ENCODE measurements at places on chromosomes 6 and 20.
A peak's percentile ranks its signal among the peaks of the same experiment; 100 is the strongest.

- DNase-seq: peak; percentile 52
Measured at GRCh38 chr6:27505209-27506027, 32.5 kb upstream of the ZNF184 start.

GRCh38 chr20:10985536-10985935 is 311.7 kb upstream of the JAG1 start:
- no peak for DNase-seq

- DNase-seq: no peak
Measured at GRCh38 chr6:34043359-34043758, 102.5 kb downstream of the GRM4 start.

DNA sequence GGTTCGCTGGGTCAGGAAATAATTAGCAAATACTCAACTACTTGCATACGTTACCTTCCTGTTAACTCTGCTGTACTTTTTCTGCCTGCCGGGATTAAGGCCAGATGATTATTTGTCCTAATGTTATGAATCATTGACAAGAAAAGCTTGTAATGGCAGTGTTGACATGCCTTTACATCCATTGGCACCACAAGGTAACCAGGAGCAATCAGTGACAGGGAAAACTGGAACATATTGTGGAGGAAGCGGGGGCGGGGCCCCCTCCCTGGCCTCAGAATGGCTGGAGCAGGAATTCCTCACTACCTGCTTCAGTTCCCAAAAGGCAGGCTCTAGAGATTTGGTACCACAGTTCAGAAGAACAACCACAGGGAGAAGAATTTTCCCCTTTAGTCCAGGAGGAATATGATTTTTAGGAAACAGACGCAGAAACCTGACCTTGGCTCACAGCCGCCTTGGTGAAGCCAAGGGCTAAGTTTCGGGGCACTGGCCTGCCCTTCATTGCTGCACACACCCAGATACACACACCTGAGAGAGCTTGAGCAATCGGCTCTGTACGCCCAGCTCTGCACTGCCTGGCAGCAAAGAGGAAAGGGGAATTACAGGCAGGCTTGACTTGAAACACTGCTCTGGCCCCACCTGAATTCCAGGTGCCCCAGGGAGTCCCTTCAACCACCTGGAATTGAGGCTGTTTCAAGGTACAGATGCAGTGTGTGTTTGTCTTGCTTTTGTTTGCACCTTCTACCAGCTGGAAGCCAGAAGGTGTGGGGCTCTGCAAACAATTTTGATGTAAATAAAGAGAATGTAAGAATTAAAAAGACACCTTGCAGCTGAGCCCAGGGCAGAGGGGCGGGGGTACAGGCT is 89.8 kb downstream of the MYB start:
- DNase-seq: no peak

DNA sequence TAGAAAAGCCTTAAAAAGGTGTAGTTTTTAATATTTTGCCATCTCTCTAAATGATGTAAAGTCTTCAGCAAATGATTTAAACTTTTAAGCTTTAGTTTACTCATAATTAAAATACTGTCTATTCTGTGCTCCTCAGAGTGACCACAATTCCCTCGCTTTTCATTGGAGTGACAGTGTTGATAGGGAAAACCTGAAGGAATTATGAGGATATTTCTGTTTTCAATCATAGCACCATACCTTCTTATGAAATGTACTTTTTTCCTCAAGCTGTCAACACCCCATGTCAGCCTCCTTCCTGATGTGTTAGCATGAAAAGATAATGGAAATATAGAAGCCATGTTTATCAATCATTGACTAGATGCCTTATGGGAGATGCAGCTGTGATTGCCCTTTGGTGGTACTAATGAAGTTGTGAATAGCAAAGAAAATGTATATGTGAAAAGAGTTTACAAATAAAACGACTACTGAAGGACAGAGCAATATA is 145.4 kb upstream of the EYS start:
- DNase-seq: no peak

GRCh38 chr6:2542858-2543218 is 207.9 kb downstream of the MYLK4 start:
- no peak for DNase-seq

- DNase-seq: no peak
Measured at GRCh38 chr6:157398151-157398550, 17.2 kb downstream of the ZDHHC14 start.

GRCh38 chr6:5531161-5531560 is 269.8 kb downstream of the FARS2 start:
- DNase-seq: no peak

DNA sequence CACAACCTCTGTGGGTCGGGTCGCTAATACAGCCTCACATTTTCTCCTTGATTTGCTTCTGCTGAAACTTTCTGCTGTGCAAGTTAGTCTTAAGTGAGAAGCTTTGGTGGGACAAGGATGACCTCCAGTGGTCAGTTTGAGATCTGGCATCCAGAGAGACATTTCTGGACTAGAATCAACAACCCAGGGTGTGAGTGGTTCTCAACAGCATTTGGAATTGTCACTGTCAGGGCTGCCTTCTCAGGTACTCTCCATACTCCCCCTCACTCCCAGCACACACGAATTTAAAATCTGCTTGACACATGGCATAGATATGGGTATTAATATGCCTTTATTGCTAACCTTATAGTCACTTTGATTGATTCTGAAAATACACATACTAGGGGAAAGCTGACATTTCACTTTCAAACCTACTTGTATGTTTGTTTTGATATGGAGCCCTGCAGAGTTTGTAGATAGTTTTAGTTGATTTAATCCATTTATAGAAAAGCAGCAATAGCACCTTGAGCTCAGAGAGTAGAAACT is 13.2 kb downstream of the OTOR start:
- peak; percentile 6 for DNase-seq

- no peak for DNase-seq
Measured at GRCh38 chr6:160972111-160972510, 19.5 kb upstream of the MAP3K4 start.

GRCh38 chr6:90939906-90940305 is 353.0 kb upstream of the MAP3K7 start:
- no peak for DNase-seq

DNA sequence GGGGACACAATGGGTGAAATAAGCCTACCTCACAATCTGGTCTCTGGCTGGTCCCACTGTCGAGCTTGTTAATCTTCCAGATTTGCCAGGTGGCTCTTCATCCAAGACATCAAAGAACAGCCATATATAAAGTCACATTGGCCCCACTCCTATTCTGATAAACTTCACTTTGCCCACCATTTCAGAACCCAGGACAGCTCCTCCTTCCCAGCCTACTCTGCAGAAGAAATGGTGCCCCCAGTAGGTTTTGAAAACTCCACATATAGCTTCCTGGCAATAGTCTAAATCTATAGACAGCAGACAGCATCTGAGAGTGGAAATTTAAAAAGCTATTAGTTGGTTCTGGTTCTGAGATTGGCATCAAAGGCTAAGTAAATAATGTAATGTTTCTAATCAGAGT is 143.1 kb upstream of the PCSK2 start:
- DNase-seq: no peak

DNA sequence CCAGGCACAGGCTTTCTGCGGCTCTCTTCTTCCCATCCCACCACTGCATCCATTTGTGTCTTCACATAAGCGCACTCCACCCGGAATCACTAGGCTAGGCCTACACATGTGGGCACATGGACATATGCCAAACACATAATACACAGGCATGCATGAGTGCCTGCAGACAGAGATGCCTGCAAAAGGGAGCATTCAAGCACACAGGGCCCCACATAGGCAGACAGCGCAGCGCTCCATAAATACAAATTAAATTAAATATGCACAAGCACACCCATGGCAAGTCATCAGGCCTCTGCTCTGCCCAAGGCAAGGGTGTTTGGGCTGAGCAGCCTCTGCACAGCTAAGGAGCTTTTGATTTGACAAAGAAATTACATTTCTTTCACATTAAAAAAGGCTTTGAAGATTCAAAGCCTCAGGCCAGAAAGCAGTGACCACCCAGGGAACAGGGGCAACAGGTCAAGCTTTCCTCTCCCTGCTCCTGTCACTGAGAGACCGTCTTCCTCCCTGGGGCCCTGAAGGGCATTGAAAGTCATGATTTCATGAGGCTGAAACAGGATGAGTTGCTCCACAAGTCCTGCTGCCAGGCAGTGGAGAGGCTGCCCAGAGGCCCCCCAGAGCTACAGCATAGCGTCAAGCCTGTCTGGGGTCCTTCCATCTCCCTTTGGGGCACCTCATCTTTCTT is 134.2 kb upstream of the LRFN2 start:
- DNase-seq: no peak

DNA sequence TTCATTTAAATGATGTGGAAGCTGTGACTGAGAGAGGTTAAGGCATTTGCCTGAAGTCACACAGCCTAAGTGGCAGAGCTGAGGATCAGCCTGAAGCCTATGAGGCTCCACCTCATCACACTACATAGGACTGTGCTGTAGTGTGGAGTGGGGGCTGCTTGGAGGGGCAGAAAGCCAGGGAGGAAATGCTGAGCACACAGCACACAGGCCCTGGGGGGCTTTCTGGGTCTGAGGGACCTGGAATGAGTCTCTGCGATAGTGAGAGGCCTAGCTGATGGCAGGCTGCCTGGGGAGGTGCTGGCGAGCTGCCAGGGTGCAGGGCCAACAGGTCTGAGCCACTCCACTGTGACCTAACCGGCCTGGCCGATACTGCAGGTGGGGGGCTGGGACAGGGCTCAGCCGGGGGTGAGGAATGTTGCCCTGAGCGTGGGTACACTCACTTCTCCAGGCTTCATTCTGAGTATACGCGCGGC is 2.2 kb upstream of the ARHGAP40 start:
- no peak for DNase-seq

DNA sequence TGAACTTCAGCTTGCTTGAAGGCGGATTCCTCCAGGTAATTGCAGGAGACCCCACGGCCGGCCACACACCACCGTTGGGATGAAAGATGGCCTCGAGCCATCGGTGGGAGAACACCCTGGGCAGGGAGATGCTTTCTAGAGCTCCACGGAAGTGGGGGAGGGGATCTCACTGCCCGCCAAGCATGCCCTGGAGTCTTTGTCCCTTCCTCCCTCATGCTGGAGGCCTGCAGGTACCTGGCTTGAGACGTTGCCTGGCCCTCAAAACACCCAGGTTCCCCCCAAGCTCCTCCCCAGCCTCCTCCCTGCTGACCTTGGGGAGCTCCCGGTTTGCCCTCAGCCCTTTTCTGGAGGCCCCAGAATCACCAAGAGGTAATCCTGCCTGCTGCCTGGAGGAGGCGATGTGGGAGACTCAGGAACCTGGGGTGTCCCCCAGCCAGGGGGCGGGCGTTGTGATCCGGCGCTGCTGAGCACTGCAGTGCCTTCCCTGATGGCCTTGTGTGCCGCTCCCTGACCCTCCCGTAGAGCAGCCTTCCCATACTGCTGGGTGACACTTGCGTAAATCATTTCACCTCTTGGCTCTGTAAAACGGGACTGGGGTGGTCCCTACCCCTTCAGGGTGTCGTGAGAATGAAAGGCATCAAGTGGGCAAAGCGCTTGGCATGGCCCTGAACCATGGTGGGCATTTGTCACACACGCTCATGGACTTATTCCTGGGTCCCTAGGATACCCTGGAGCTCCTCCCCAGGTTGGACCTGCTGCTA is 91.4 kb downstream of the CEBPB start:
- DNase-seq: no peak

DNA sequence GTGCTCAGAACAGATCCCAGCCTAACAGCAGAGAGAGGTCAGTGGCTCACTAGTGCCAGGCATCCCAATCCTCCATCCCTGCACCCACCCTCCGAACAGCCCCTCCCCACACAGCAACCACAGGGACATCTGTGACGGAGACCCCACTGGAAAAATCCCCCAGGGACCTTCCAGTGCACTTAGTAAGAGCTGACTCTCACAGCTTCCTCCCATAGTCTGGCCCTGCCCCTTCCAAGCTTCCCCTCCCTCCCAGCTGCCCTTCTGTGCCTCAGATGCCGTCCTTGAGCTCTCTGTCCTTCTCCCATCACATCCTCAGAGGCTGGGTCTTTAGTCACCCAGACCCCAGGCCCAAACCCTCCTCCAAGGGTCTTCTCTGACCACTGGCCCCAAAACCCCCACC is 9.7 kb upstream of the THBS2 start:
- DNase-seq: no peak

DNA sequence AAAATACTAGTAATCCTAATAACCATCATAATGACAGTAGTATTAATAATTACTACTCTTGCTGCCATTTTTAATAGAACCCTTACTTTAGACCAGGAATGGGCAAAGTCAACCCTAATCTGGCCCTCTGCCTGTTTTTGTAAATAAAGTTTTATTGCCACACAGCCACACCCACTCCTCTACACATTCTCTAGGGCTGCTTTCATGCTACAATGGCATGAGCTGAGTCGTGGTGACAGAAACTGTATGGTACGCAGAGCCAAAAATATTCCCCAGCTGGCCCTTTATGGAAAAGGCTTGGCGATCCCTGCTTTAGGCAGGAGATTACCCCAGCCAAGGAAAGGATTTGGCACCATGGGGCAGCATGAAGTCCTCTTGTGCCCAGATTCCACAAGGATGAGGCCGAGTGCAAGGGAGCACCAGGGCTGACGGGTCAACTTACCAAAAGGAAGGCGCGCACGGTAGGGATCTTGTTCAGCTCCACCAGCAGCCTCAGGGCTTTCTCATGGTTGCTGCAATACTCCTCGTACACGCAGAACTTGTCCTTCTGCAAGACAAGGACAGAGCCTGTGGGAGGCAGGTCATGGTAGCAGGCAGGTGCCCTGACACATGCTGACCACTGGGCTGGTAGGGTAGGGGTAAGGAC is 93.6 kb downstream of the PREX1 start:
- no peak for DNase-seq

DNA sequence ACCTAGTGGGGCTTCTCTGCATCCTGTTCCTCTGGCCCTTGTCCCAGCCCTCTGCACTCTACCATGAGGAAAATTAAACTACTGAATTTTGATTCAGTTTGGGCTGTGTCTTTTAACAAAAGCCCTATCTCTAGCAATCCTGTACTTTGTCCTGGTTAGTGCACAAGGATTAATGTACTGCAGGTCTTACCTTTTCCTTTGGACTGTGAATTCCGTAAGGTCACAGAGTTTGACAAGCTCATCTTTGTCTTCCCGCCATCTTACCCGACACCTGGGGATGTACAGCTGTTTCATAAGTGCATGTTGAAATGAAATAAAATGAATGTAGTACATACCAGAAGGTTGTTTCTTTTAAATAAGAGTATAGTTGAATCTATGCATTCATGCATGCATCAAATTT is 41.5 kb upstream of the MYLIP start:
- DNase-seq: no peak
